ENCODE measurements at places on chromosomes 13 and 19. TPM values are rescaled to one million over a fixed set of nuclear protein-coding genes. Genes with fewer than 3 reads are reported as not detected.
A peak's percentile ranks its signal among the peaks of the same experiment; 100 is the strongest.

GRCh38 chr19:46713781-46714443 lies 3.0 kb downstream of the PRKD2 start:
- DNase-seq = peak; percentile 87

DNA sequence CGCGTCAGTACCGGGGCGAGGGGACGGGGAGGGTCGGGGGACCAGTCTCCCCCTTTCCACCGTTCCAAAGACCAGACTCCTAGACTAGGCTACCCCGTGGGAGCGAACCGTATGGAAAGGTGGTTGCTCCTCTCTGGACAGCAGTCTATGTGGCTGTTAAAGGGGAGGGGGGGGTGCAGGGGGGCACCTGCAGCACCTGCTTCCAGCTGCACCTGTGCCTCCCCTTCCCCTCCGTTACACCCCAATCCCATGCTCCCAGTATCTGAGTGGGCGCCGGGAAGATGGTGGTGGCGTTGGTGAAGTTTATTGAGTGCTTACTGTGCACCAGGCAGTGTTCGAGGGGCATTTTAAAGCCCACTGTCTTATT lies 557 bp downstream of the ZNF524 start:
- DNase-seq = no peak

DNA sequence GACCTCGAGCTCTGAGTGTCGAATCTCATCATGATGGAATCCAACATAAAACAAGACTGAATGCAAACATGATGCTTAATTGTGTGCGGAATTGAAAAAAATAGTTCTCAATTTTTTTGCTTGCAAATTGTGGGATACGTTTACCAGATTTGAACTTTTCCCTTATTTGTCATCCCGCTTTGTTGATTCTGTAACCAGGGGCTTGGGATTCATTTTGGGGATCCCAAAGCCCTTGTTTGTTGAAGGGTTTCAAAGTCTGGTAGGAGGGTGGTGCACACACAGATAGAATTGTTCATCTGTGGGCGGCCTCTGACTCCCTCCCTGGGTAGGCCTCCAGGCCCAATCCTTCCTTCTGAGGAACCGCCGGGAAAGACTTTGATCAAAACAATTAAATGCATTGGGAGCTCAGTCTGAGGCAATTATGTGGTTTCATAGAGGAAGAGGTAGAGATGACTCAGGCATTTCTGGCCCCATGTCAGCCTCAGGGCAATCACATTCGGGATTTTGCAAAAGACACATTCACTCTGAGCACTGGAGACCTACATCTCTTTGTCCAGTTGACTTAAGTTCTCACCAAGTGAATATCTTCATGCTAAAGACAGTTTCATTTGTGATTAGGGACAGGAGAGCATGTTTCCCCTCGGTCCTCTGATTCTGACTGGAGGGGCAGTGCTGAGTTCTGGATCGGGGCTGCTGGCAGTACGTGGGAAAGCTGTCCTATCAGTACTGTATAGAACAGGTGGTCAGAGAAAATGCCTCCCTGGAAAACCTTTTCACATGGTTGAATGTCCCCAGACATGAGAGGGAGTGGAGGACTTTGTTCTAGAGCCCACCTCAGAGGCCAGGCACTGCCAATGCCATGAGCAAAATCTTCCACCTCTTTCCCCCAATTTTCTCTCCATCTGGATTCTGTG lies 27.8 kb upstream of the IGFL4 start:
- DNase-seq = no peak

- DNase-seq = peak; percentile 80
Measured at GRCh38 chr19:14536926-14537692, 7.7 kb downstream of the TECR start.

DNA sequence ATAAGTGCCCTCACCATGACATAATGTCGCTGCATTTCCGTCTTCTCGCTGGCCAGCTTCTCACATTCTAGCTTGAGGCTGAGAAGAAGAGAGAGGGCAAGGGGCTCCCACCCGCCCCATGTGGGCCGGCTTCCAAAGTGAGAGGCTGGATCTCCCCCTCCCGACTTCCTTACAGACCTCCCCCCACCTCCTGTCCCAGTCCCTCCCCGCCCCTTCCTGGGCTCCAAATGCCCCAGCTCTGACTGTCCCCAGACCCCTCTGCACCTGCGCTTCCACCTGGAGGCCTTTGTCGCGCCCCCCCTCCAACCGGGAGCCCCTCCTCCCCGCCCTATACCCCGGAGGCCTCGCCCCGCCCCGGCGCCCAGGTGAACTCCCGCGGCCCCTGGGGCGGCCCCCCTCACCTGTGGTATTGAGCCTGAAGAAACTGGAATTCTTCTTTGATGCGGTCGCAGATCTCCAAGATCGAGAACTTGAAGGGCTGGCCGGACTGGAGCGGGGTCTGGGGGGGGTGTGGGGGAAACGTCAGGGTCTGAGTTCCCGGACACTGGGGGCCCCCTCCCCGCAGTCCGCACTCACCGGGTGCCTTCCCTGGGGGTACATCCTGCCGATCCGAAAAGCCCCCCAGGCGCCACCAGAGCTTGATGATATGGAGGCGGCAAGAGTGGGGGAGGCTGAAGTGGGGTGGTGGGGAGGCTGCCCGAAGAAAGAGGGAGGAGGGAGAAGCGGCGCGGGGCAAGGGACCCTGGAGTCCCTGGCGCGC lies 595 bp downstream of the TLE2 start:
- no peak for DNase-seq

Gene SELENOV
- polyA plus RNA-seq = not detected

Data from CD4-positive, CD25-positive, alpha-beta regulatory T cell (primary cell).